ENCODE measurements at places on chromosomes 1 and 21.

- no peak for DNase-seq
Observed at GRCh38 chr1:172001288-172001687, 160.0 kb downstream of the DNM3 start.

DNA sequence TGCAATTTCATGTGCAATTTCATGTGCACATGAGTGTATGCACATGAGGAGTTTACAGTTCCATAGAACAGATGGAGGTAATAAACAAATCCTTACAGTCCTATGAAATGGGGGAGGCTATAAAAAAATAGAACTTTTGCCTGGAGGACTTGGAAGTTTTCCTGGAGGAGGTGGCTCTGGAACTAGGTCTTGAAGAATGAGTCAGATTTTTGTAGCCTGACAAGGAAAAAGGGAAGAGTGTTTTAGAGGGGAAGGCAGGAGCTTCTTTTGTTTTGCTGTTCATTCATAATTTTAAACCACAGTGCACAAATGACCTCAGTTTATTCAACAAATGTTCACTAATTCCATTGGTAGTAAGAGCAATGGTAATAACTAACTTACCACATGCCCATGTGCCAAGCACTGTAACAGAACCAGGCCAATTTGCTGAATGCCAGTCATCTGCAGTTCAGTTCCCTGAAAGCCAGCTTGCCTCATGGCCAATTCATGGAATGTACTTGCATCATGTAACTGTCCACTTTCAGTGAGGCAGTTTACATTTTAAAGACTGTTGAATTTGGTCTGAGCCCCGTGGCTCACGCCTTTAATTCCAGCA is 2.7 kb downstream of the DIO1 start:
- no peak for DNase-seq

- DNase-seq: no peak
Observed at GRCh38 chr1:20134995-20135394, 4.1 kb upstream of the PLA2G2F start.

- no peak for DNase-seq
Observed at GRCh38 chr1:91349524-91349923, 55.1 kb downstream of the HFM1 start.

DNA sequence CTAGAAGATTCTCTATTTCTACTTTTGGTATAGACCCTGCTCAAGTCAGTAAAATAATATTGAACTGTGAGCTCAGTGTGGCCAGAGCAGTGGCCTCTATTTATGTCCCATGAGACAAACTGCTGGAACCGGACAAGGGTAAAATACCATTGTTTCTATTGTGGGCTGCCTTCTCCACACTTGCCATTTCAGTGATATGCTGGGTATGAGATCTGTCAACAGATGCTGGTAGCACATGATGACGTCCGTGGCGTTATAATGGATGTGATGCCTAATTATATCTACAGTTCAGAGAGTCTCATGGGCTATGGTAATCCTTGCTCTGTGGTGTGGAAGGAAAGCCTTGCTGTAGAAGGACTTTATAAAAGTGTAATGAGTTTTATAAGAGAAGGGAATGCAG is 2.4 kb downstream of the ACTN2 start:
- no peak for DNase-seq

DNA sequence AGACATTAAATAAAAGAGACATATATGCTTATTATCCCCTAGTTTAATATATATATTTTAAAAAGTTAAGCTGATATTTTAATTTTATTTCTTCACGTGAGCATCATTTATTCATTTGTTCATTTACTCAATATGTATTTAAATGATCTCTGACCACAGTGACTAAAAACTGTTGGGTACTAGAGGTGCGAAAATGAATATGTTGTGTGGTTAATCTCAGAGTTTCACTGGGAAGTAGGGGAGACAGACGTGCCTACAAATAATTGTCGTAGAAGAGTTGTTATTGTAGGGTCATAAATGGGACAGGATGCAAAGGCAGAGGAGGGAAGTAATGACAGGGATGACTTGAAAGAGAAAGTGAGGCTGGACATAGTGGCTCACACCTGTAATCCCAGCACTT is 213.0 kb upstream of the CACYBP start:
- DNase-seq: no peak

GRCh38 chr1:83905315-83905907 is 93.5 kb downstream of the TTLL7 start:
- no peak for DNase-seq

- no peak for DNase-seq
Observed at GRCh38 chr1:53660666-53661065, 78.3 kb downstream of the GLIS1 start.

DNA sequence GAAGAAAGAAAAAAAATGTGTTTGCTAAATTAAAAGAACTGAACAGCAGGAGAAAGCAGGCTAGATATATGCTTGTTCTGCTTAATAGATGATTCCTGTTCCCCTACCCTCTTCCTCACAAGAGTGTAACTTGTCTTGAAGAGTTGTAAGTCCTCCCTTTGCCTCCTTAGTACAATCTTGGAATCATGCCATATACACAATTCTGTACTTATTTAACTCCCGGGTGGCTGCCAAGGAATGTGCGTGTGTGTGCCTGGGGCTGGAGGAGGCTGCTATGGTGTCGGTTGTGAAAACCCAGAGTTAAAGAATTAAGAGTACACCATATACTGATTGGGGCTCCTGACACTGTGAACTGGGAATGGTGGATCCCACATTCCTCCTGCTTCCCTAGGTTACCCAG is 194.2 kb downstream of the SIPA1L2 start:
- DNase-seq: no peak

- DNase-seq: no peak
Observed at GRCh38 chr1:52899445-52899894, 22.1 kb downstream of the ECHDC2 start.

DNA sequence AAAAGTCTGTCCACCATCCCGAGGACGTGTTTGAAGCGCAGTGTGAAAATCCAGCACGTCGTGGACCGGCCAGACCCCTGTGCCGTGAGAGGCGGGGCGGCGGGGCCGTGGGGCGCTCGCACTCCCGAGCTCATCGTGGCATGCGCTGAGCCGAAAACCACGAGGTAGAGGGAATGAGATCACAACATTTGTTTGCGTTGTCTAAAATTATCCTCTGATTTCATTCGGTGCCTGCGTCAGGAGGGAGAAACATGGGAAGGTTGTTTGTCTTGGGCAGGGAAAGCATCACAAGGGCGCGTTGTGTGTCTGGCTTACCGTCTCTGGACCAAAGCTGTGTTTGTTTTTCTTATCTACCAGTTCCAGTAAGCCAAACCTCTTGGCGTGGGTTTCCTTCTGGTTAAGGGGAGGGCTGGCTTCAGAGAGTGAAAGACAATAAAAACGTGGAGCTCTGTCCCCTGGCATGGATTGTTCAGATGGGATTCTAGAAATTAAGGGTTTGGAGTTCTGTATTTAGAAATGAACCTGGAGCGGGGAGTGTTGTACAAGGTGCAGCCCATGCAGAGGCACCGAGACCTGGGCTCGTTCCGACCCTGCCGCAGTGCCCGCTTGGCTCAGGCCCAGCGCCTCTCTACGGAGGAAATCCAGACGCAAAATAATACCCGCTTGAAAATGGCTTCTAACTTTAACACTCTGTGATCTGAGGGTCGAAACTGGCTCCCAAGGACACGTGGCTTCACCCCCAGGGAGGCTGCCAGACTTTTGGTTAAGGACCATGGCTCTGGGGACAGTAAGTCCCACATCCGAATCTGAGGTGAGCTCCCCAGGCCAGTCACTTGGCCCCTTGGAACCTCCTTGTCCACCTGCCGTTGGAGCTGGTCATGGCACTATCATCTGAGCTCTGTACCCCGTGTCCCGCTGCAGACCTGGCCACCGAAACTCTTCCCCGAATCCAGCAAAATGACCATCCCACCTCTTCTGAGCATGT is 68.7 kb upstream of the FAM3B start:
- no peak for DNase-seq

GRCh38 chr1:235246022-235246948 is 81.7 kb downstream of the ARID4B start:
- no peak for DNase-seq

DNA sequence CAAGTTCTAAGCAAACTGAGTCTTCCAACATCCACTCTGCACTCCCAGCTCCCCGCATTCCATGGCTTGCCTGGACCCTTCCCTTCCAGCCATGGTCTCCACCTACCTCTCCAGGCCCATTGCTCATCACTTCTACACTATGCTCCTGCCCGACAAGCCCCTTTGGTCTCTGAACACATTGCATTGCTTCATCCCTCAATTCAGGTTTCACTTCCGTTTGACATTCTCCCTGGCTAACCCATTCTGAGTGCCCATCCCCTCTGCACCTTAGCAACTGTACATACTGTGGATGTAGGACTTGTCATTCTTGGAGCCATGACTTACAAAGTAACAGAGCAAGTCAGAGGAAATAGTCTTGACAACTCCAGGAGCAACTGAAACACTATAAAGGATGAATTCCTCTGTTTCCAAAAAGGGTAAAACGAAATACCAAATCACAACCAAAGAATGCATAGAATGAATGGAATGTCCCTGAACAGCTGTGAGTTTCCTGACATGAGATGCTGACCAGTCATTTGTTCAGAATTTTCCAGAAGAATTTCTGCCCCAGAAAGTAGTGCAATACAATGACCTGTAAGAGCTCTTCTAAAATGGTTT is 66.7 kb downstream of the KCNJ6 start:
- DNase-seq: no peak

GRCh38 chr21:24188506-24188905 is 1418.8 kb downstream of the MRPL39 start:
- DNase-seq: no peak

DNA sequence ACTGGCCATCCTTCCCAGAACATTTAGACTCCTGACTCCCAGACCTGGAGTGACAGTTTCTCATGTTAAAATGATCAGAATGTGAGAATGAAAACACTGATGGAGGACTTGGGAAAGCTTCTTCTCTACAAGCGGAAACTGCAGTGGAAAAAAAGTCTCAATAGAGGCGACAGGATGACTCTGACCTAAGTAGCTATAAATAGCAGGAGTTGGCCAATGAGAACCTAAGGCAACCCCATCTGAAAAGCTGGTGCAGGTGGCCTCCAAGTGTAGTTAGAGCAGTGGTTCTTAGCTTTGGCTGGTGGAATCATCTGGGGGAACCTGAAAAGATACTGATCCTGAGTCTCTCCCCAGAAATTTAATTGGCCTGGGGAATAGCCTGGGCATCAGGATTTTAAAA is 44.2 kb upstream of the EXOSC10 start:
- no peak for DNase-seq

- DNase-seq: no peak
Observed at GRCh38 chr1:189657715-189658114, 819.9 kb downstream of the BRINP3 start.

- no peak for DNase-seq
Observed at GRCh38 chr1:72693376-72693775, 411.0 kb upstream of the NEGR1 start.

DNA sequence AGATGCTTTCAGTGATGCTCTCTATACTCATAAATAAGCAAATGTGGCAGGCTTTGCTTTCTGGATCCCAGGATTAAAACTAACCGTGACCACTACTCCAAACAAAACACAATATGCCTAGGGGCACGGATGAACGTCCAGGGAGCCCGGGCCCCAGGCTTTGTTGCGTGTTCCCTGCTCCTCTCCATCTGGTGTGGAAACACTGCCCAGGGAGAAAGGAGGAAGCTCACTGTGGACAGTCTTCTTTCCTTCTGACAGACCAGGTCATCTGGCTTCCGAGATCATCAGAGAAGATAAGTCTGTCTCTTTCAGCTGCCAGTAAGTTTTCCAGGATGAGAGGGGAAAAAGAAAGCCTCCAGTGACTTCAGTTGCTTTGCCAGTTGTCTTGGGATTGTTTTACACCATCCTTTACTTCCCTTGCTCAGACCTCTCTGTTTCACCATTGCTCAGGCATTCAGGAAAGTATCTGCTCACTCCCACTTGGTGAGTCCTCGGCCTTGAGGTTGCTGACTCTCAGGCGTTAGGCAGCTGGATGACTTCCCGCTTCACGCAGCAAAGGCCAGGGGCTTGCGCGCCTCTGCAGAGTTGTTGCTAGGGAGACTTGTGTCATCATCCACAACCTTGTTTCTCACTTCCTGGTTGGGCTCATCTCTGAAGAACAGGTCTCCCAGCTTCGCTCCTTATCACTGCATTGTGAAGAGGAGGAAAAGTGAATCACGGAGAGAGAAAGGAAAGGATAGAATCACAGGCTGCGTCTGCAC is 20.6 kb upstream of the PGD start:
- no peak for DNase-seq

GRCh38 chr1:92244376-92244775 is 26.7 kb downstream of the C1orf146 start:
- no peak for DNase-seq

Data from CD8-positive, alpha-beta memory T cell (primary cell).